ENCODE measurements at places on chromosomes 6 and 20.
A peak's percentile ranks its signal among the peaks of the same experiment; 100 is the strongest.

GRCh38 chr6:156651486-156651885, 125.7 kb upstream of the ARID1B start:
- no peak for DNase-seq

- DNase-seq = no peak
Observed at GRCh38 chr6:17758119-17758518, 51.4 kb upstream of the NUP153 start.

DNA sequence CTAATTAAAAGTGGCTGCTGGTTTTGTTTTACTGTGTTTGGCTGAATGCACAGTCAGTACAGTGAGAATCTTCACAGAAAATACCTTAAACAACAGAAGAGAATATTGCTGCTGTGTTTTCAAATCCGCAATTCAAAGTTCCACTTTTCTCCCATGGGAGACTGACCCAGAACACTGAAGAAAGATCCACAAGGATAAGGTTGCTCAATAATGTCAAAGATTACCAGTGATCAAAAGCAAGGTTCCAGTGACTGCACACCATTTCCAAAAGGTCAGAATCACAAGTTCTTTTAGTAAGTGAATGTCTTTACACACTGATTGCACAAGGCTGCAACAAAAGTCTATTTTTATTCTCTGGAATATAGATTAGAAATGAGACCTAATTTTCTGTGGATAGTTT, 82.3 kb downstream of the EPHA7 start:
- no peak for DNase-seq

DNA sequence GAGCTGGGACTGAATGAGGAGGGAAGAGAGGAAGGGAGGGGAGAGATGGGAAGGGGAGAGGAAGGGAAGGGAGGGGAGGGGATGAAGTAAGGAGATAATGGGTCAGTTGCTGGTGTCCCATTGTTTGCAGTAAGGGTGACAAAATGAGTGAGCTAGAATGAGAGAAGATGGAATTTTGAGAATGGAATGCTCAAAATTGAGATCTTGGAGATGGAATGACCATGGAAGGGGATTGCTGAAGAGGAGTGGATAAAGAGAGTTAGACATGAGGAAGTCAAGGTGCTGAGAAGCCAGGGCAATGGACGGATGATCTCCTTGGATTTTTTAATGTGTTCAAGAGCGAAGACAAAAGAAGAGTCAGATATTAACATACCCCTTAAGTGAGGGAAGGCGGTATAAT, 80.5 kb upstream of the SSTR4 start:
- no peak for DNase-seq

GRCh38 chr6:96460052-96460700, 61.4 kb upstream of the UFL1 start:
- DNase-seq = no peak

- DNase-seq = no peak
Observed at GRCh38 chr6:144405163-144405562, 120.0 kb downstream of the UTRN start.

DNA sequence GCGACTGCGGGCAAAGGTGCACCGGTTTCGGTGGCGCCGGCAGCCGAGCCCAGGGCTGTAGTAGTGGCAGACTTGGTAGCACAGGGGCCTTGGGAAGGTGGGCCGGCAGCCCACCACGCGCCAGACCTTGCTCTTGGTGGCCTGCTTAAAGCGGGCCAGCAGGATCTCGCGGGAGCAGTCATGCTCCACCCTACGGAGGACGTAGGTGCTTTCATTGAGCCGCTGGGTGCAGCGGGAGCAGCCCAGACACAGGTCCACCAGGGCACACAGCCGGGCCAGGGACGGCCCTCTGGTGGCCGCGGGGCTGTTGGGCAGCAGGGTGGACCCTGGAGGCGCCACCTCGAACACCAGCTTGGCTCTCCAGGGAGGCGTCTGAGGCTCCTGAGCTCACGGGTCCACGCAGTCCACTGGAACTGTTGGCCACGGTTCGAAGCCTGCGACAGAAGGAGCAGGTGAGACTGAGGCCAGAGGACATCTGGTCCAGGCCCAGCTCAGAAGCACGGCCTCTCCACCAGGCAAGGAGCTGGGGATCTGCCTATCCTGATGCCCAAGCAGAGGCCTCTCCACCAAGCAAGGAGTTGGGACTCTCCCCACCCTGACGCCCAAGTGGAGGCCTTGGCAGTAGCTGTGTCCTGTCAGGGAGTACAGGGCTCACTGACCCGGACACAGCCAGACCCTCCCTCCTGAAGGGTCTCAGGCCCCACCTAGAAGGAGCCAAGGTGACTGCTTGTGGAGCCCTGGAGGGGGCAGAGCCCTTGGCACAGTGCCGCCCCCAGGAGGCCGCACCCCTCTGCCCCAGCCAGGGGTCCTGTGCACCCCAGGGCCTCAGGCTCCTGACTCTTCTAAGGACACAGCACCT, 1.0 kb downstream of the HELZ2 start:
- DNase-seq = no peak

DNA sequence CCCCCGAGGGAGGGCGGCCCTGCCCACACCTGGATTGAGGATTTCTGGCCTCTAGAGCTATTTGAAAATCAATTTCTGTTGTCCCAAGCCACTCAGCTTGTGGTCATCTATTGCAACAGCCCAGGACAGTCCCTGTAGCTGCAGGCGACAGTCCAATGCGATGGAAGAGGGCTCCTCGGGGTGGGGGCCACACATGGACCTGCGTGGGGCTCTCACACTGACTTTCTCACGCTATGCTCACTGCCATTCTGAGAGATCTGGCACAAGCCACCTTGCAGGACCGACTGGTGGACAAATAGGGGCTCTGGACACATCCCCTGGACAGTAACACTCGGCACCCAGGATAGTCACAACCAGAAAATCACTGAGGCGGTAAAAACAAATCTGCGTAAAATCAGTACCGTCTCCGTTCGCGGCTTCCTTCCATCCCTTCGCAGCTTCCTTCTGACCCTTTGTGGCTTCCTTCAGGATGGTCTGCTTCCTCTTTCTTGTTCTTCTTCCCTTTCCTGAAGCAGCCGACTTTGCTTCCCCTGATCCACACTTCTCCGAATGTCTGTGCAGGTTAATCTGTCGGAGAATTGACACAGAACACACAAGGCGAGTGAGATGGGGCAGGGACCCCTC, 21.8 kb downstream of the CTCFL start:
- DNase-seq = no peak

GRCh38 chr6:170514908-170515307, 38.2 kb downstream of the PSMB1 start:
- DNase-seq = no peak

- DNase-seq = no peak
Observed at GRCh38 chr6:143553337-143553736, 41.8 kb upstream of the FUCA2 start.

- DNase-seq = no peak
Observed at GRCh38 chr6:167558246-167559177, 233.6 kb downstream of the TTLL2 start.

GRCh38 chr20:47655635-47656034, 129.6 kb downstream of the SULF2 start:
- no peak for DNase-seq

DNA sequence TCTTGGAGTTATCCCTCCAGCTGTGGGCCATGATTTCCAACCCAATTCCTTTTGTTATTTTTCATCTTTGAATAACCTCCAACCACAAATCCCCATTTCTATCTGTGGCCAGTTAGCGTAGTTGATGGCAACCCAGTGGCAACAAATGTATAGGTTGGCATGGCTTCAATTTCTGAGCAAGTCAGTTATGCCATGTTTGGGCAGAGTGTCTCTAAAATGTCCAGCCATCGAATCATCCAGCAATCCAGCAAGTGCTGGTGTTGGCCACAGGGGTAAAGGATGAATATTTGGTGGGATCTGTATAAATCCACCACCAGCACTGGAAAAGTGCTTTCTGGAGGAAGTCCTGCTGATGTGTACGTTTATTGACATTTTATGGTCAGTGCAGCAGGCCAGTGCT, 233.3 kb downstream of the MYLK4 start:
- DNase-seq = no peak

- DNase-seq = peak; percentile 25
Observed at GRCh38 chr6:16129623-16130401, 926 bp downstream of the MYLIP start.

DNA sequence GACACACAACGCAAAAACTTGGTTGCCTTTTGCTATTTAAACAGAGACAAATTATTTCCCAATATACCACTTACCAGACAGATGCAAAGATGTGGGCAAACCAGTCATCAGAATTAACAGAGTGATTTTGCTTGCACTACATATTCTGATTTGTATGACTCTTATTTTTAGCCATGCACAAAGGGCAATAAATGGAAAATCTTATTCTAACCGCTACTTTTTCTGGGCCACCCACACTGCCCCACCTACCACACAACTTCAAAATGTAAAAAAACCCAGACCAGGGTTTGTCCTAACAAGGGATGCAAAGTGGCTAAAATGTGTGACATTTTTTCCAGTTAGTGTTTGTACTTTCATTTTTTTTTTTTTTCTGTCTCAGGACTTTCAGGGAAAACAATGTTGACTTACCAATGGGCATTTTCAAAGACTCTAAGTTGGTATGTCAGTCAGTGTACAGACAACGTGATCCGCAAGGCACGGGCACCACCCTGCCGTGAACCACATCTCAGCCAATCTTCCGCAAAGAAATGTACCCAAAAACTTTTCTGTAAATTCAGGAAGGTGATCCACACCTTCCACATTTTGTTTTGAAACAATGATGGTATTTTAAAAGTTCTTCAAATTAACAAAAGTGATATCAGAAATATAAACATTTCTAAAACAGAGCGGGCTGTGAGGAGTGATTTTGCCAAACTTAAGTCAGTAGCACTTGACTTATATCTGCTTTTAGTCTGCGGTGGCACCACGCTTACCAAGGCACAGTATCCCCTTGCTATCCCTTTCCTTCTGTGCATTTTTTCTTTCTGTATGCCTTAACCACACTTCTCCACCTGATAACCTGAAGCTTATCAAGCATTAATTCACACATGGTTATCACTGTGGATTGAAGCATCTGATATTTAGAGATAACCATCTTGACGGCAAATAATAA, 185.6 kb downstream of the GJA10 start:
- peak; percentile 54 for DNase-seq

DNA sequence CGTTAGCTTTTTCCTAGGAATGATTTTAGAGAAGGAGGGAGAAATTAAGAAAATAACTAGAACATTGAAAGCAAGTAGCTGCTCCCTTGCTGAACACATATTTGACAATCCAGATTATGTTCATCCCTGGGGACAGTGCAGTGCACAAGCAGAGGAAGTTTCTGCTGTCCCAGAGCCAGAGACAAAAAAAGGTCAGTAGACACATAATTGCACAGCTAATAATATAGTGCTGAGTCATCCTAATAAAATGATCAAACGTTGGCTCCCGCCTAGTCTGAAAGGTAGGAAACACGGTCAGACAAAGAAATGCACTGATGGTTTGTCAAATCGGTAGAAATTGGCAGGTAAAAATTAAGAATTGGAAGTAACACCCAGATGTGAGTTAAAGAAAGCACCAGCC, 21.7 kb upstream of the SSTR4 start:
- DNase-seq = no peak

- DNase-seq = no peak
Observed at GRCh38 chr6:1747531-1747930, 137.8 kb downstream of the FOXC1 start.
